ENCODE measurements at places on chromosomes 16 and 17. TPM values are rescaled to one million over a fixed set of nuclear protein-coding genes. Genes with fewer than 3 reads are reported as not detected.

DNA sequence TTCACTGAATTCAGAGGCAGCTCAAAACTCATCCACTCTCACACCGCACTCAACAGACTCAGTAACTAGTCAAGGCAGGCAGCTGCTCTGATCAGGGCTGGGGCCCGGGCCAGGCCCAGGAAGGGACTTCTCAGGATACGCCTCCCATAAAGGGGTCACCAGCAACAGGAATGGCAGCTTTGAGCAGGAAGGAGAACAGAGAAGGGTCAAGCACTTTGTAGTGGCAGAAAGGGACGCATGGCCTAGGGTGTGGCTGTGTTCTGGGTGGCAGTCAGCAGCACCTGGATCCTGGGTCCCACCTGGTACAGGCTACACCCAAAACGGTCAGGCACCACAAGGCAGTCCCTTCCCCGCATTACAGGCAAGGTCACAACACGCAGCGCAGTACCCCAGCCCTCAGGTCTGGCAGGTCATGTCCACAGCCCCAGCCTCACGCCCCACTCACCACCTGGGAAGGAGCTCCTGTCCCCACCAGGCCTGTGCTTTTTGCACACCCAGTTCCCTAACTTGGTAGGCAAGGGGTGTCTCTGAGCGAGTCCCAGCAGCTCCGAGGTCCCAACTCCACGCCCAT, 99.7 kb downstream of the ZNF778 start:
- no peak for DNase-seq

DNA sequence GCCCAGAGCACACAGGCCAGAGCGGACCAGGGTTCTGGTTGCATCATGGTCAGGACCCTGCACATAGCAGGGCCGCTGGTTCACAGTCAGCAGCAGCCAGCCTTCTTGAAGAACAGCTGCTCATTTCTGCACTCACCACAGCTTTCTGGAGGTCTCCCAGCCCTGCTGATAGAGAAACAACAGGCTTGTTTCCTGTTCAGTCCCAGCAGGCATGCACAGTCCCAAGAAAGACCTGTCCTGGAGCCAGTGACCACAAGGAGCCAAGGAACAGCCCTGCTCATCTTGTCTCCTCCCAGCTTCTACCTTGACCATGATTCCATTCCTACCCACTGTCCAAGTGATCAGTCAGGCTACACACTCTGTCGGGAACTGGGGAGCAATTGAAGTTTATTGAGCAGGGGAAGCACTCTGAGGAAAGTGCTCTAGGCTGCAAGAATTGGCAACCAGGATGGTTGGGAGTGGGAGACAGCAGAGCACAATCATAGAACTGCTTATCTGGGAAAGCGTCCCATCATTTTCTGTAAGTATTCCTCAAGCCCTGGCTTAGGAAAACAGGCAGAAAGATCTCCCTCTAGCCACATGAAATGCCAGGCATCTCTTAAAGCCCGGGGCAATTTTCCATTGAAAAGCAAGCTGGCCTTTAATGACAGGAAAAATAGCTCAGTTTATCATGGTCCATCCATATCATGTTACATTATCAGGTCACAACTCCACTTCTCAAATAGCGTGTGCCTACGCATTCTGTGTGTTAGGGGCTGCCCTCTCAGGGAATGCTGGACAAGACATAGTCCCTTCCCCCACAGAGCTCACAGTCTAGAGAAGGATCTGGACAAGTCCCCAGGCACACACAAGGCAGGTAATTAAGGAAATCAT, 155.4 kb upstream of the FOXF1 start:
- no peak for DNase-seq

Gene ABCC12
- 0.05 TPM for total RNA-seq

Gene PCGF2
- 1.4 TPM for total RNA-seq

Gene ABCC11
- 0.14 TPM for total RNA-seq

Gene TEKT1
- total RNA-seq, result 0.05 TPM

Gene CEP295NL
- total RNA-seq, result 0.38 TPM

All from thymus (tissue), 14 donors.